ENCODE measurements at places on chromosomes 13 and 19.

GRCh38 chr13:37448153-37448552 is 150.4 kb downstream of the POSTN start:
- DNase-seq: no peak

GRCh38 chr19:46466536-46467196 is 4.7 kb downstream of the PNMA8A start:
- DNase-seq: no peak

DNA sequence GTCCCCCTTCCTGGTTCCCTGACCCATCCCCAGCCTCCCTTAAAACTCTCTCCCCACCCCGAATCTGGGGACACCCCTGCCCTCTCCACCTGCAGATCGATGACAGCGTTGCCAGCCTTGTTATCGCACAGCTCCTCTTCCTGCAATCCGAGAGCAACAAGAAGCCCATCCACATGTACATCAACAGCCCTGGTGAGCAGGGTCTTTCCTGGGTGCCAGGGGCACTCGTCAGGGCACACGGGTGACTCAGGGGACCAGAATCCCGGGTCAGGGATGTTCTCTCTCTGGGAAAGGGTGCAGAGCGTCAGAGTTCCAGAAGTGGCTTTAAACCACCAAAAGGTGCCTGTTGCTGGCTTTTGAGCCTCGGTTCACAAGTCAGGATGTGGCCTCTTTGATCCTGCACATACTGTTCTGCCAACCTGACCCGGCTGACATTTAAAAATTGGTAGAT is 1.0 kb downstream of the CLPP start:
- no peak for DNase-seq

GRCh38 chr13:51935326-51936171 is 73.8 kb downstream of the CCDC70 start:
- no peak for DNase-seq

DNA sequence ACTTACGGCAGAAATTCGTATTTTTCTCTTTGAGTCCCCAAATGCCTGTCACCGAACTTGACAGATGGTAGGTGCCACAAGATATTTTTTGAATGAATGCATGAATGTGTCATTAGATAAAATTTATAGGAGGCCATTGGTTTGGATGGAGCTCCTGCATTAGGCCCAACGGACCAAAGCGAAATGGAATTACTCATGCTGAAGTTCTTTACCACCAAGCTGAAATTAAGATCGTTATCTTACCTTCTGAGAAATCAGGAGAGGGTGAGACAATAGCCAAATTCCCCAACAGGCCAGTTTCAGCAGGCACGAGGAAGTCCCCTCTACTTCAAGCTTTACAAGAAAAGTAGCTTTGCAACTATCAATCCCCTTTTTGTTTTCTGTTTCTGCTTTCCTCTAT is 452.5 kb upstream of the ARGLU1 start:
- DNase-seq: no peak

DNA sequence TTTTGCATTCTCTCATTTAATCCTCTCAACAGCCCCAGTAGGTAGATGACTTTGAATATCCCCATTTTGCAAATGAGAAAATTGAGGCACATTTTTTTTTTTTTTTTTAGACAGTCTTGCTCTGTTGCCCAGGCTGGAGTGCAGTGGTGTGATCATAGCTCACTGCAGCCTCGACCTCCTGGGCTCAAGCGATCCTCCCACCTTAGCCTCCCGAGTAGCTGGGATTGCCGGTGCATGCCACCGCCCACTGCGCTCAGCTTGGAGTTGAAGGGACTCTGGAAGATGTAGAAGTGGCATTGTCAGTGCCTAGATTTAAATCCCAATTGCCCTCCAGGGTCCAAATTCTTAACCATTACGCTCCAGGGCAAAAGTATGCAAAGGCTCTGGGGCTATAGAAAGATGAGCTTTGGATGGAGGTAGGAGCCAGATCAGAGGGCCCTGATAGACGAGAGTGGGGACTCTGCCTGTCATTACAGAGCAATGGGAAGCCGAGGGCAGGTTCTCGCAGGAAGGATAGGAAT is 813 bp upstream of the MCOLN1 start:
- DNase-seq: no peak
